ENCODE measurements at places on chromosomes 4 and X.

GRCh38 chr4:33357121-33357520 is 2637.0 kb downstream of the PCDH7 start:
- no peak for DNase-seq

GRCh38 chr4:98166025-98166730 is 22.9 kb upstream of the STPG2 start:
- DNase-seq = no peak

- no peak for DNase-seq
Measured at GRCh38 chrX:125205133-125205917, 114.3 kb upstream of the TEX13C start.

DNA sequence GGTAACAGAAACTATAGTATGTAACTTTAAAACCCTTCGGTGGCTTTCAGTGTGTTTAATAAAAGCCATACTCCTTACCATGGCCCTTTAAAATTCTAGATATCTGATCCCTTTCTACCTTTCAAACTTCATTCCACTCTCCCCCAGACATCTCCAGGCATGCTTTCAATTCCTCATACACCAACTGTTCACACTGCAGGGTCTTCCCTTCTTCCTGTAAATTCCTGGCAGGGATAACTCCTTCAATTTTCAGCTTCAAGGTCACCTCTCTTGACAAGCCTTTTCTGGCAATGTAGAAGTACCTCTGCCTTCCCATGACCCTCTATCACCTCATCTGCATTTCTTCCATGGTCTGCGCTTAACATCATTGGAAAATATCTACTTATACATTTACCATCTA is 60.8 kb downstream of the WDFY3 start:
- no peak for DNase-seq

GRCh38 chr4:164440199-164440598 is 313.7 kb upstream of the SMIM31 start:
- no peak for DNase-seq

- no peak for DNase-seq
Measured at GRCh38 chrX:72307646-72308051, 1.9 kb upstream of the CITED1 start.

GRCh38 chr4:30399476-30399875 is 320.7 kb upstream of the PCDH7 start:
- no peak for DNase-seq

DNA sequence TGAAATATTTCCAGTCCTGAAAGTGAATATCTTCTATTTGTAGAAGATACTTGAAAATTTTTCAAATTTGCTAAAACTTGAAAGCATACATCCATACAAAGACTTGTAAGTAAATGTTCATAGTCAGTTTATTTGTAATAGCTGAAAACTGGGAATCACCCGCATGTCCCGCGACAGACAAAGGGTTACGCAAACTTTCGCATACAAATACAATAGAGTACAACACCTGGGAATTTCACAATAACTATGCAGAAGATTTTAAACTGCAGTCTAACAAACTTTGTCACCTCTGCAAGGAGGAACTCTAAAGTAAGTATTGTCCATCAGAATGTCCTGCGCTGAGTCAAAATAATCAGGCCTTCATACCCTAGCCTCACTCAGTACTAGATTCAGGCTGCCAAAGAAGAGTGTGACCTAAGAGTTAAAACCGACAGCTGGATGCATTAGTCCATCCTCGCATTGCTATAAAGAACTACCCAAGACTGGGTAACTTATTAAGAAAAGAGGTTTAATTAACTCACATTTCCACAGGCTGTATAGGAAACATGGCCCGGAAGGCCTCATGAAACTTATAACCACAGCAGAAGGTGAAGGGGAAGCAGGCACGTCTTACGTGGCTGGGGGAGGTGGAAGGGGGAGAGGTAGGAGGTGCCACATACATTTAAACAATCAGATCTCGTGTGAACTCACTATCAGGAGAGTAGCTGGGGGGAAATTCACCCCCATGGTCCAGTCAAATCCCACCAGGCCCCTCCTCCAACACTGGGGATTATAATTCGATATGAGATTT is 60.4 kb downstream of the MMRN1 start:
- no peak for DNase-seq

Data from stimulated activated CD8-positive, alpha-beta memory T cell treated with anti-CD3 and anti-CD28 coated beads, Interleukin-15, amount 100 ng/mL, for 1 hour (primary cell).